GM04504 (cell line): ENCODE measurements at places on chromosomes 7 and 10.
A peak's percentile ranks its signal among the peaks of the same experiment; 100 is the strongest.

- DNase-seq: no peak
These were observed 130.0 kb downstream of the PAXIP1 start for GRCh38 chr7:154872811-154873499.

DNA sequence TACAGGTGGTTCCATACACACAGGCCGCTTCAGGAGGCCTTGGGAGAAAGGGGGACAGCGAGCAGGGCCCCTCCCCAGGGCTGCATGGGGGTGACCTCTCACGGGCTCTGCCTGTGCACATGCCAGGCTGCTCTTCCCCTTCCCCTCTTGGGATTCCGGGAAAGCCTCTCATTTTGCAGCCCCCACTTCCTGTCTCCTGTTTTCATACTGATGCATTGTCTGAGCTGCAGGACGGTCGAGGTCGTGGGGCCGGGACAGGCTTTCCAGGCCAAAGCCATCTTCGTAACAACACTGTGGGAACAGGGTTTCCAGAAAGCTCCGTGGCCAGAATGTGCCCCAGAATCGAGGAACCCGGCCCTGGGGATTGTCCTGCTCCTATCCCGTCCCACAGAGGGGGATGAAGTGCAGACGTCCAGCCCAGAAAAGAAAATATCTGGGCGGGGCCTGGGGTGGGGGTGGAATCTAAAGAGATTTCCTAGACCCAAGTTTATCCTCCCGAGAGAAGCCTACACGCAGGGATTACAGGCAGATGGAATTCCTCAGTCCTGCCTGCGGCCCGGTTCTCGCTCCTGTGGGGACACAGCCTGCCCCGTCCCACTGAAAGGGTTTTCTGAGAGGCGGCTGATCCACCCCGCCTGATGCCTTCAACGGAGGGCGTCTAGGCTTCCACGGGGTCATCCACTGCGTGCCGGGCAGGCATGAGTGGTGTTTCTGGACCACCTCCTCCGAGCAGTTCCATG lies 29.5 kb upstream of the DNAAF5 start:
- no peak for DNase-seq

- DNase-seq: peak; percentile 50
These were observed 14.7 kb upstream of the SEC61G start for GRCh38 chr7:54773472-54774399.

GRCh38 chr7:108452707-108453106 lies 3.5 kb downstream of the NRCAM start:
- no peak for DNase-seq

DNA sequence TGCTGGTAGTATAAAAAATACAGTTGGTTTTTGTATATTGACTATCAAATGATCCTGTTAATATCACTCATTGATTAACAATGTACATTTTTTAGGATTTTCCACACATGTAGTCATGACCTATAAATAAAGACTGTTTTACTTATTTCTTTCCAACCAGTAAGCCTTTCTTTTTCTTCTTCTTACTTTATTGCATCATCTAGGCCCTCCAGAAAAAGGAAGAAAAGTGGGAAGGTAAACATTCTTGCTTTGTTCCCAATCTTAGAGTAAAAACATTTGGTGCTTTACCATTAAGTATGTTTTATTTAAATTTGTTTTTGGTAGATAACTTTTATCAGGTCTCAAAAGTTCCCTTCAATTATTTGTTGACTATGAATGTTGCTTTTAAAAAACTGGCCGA lies 47.1 kb upstream of the CCNY start:
- no peak for DNase-seq

GRCh38 chr7:50743016-50743415 lies 39.7 kb downstream of the GRB10 start:
- DNase-seq: no peak

GRCh38 chr10:65313406-65313805 lies 1612.4 kb upstream of the LRRTM3 start:
- DNase-seq: peak; percentile 50

GRCh38 chr7:98733036-98733435 lies 116.0 kb downstream of the NPTX2 start:
- no peak for DNase-seq

GRCh38 chr10:99529591-99530107 lies 3.1 kb upstream of the NKX2-3 start:
- DNase-seq: no peak

DNA sequence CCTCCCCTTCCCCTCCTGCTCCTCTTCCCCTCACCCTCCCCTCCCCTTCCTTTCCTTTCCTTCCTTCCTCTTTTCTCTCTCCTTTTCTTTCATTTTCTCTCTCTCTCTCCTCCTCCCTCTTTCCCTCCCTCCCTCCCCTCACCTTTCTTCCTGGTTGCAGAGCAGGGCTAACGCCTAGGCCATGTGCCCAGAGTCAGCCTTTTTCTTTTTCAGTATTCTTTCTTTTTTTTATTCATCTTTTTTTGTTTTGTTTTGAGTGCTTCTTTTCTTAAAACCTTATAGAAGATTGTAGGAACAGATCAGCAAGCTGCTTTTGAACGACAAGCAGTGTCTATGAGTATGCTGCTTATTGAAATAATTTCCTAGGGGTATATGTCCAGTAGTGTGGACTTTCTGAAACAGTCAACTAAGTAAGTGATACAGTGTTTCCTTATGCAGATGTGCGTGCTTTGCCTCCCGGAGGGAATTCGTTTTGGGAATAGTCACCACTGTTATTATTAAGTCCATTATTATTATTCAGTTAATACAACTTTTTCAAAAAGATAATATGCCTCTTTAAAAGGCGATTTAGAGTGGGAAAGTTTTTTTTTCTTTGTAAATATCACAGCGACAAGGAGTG lies 219.2 kb downstream of the CAMK1D start:
- DNase-seq: no peak

DNA sequence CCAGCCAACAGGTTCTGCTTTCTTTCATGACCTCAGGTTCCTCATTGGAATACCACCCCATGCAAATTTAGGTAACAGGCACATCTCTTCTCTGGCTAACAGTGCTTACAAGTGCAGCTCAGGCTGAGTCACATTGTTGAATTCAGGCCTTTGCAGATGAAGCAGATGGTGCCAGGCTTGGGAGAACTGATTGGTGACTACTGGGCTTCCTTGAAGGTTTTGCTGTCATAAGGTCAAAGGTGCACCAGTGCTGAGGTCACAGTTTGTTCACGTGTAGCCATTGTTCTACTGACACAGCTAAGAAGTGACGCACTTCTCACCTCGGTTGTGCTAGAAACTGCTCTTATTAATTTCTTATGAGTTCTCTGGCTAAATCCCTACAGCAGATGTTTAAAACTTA lies 128.6 kb upstream of the BMPER start:
- peak; percentile 5 for DNase-seq

DNA sequence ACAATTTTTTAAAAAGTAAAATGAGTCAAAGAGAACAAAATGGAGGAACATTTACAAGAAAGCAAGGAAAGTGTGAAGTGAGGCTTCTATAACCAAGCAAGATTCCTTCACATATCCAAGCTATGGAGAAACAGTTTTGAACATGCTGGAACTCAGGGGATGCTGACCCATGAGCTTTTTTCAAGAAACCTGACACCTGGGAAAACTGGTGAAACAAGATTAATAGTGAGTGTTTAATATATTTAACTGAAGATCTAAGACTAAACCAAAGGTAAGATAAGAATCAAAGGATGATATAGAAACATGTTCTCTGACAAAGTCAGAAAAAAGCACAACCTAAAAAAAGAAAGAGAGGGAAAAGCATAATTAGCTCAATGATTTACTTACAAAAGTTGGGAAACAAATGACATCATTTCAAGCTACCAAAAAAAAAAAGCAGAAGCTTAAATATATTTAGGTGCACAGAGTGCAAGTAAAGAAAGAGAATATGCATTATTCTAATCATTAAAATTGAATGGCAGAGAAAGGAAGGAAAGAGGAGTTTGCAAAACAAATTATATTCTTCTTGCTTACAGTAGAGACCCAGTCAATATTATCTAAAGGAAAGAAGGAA lies 24.9 kb downstream of the C7orf25 start:
- DNase-seq: no peak

- no peak for DNase-seq
These were observed 50.3 kb upstream of the MACC1 start for GRCh38 chr7:20267482-20267881.

- DNase-seq: no peak
These were observed 7.4 kb upstream of the RNF148 start for GRCh38 chr7:122709930-122710646.

GRCh38 chr10:26509307-26509706 lies 71.2 kb downstream of the APBB1IP start:
- DNase-seq: no peak

GRCh38 chr10:55979203-55979602 lies 381.9 kb downstream of the ZWINT start:
- no peak for DNase-seq

DNA sequence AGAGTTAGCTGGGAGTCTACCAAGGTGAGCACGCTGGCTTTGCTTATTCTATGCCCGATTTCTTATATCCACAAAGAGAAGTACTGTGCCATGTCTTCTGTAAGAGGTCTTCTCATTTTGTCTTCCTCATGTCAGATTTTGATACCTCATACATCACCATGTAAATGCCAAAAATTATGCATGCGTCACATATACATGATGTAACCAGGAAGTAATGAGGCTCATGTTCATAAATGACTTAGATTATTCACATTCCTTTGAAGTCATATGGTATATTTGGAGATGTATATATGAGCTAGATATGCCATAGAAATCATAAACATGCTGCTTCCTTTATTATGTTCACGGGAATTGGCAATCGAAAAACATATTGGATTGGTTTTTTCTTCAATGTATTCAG lies 97.7 kb upstream of the CELF2 start:
- no peak for DNase-seq

GRCh38 chr10:84118395-84119006 lies 20.8 kb upstream of the GHITM start:
- no peak for DNase-seq

GRCh38 chr7:2050511-2050866 lies 182.3 kb downstream of the MAD1L1 start:
- no peak for DNase-seq

GRCh38 chr7:142371586-142372377 lies 113.9 kb upstream of the PRSS58 start:
- no peak for DNase-seq

- no peak for DNase-seq
These were observed 5.8 kb downstream of the PWWP2B start for GRCh38 chr10:132402781-132403241.

DNA sequence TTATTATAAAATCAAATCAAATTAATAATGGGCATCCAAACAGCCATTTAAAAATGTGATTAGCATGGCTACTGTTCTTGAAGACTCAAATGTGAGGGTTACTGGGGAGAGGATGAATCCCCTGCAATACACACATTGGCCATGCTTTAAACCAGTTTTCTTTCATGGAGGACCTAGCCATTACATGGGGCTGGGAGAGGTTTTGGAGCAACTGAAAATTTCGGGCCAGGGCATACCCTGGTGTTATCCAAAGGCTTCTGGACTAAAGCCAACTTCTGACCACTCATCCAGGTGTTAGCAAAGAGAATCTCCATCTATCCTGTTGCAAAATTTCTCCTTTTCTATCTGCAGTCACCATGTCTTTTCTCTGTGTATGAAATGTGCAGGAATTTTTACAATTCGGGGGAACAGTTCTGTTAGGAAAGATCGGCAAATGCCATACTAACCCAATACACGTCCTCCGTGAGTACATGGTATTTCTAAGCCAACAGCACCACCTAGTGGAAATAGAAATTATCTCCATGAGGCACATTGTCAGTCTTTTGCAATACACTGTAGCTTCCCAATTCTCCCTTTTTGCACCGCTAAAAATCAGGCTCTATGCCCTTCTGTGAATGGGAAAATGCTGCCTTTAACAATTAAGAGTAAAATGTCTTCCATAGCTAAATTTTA lies 47.0 kb upstream of the ZNF107 start:
- peak; percentile 24 for DNase-seq

DNA sequence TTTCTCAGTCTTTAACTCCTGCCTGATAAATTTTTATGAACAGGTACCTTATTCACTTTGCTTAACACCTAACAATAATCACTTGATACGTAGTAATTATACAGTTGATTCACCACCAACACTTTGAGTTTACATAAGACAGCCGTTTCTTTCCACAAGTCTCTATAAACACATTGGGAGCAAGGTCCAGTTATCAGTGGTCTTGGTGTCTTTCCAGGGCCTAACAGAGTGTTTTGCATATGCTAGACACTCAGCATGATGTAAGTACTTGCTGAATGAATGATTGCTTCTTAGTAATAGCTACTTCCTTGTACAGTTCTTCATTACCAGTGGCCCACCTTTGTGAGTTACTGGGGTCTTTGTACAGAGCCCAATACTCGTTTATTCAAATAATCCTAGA lies 6.4 kb downstream of the CLDN12 start:
- no peak for DNase-seq

GRCh38 chr10:62237966-62238365 lies 30.7 kb downstream of the RTKN2 start:
- DNase-seq: no peak

- DNase-seq: peak; percentile 17
These were observed 4.7 kb upstream of the CREB5 start for GRCh38 chr7:28407651-28408050.

DNA sequence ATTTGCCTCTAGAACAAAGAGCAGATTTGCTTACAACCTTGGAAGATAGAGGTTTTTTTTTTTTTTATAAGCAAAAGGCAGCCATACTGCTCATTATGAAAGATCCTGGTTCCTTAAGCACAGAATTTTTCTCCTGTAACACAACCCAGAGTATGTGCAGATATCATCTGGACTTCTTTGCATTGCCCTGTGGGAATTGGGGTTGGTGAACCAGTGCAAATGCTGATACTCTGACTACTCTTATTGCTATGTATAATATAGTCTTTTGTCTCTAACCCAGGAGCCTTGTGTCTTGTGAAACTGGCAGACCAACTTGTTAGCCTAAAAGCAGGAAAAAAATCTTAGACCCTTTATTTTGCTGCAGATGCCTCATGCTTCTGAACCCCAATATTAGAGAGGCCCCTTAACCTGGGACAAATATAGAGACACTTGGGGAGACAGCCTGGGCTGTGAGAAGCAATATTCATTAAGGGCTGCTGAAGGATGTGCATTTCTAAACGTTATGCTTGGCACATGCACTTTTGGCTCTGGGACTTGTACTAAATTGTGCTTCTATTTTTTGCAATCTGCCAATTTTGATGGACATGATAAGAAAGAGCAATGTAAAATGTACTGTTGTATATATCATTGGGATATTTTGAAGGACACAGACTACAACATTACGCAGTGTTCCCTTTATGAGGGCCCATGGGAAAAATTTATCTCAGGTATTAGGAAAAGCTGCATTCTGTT lies 78.9 kb downstream of the ANLN start:
- DNase-seq: no peak

DNA sequence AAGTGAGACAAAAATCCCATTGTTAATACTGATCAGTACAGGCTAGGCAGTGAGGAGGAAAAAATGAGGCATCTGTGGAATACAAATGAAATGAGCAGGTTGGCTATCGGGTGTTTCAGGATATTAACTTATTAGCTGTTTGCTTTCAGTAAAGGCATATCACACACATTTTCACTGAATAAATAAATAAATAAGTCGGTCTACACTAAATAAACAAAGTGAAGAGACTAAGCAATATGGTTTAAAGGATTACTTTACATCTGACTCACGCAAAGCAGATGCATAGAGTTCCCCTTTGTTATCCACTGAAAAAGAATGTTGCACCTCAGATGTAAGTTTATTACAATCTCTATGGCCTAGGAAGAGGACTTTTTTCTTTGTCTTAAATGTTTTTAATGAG lies 6.3 kb upstream of the SEMA3A start:
- no peak for DNase-seq

- no peak for DNase-seq
These were observed 165.5 kb downstream of the TCF7L2 start for GRCh38 chr10:113115556-113115955.
